KBM-7 (cell line): ENCODE measurements at places on chromosomes 16 and 17.

DNA sequence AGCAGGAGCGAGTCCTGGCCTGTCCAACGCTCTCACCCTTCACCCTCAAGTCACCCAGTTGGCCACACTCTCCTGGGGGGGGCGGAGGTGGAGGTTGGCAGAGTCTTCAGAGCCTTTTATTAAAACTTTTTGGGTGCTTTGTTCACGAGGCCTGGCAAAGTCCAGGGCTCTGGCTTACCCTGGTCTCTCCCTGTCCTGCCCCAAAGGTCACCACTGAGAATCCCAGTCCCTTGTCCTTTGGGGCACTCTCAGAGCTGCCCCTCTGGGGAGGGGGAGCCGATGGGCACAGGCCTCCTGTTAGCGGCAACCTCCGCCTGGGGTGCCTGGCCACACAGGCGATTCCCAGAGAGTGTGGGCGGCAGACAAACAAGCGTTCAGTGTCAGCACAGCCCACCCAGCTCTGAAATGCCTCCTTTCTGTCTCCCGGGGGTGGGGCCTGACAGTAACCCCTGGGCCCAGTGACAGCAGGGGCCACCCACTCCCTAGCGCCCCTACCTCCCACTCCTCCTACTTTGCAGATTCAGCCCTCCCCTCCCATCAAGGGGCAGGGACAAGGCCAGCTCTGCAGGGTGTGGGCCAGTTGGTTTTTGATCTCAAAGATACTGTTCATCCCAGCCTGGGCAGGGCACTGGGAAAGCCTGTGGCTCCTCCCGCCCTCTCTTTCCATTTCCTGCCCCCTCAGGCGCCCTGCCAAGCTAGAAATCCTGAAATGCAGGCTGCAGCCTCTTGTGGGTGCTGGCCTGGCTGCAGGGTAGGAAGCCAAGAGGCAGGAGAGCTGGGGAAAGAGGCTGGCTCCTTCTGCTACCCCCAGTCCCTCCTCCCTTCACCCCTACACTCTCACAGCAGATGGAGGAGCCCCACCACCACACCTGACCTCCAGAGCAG lies 36.6 kb upstream of the EMP2 start:
- DNase-seq = no peak

GRCh38 chr17:74759941-74760340 lies 11.5 kb downstream of the NHERF1 start:
- no peak for DNase-seq

DNA sequence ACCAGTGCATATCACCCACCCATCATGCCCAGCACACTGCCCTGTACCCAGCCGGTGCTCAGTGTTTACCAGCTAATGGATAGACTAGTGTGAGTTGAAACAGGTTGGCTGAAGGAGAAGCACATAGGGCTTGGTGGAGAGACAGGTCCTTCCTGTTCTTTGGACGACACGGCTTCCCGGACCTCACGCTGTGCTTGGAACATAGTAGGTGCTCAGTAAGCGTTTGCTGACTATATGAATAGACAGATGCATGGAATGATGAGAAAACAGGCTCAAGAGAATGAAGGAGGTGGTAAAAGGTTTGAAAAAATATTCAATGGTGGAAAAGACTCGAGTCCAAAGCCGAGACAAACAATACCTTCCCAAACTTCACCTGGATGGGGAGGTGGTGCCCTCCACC lies 6.8 kb upstream of the FADS6 start:
- no peak for DNase-seq

DNA sequence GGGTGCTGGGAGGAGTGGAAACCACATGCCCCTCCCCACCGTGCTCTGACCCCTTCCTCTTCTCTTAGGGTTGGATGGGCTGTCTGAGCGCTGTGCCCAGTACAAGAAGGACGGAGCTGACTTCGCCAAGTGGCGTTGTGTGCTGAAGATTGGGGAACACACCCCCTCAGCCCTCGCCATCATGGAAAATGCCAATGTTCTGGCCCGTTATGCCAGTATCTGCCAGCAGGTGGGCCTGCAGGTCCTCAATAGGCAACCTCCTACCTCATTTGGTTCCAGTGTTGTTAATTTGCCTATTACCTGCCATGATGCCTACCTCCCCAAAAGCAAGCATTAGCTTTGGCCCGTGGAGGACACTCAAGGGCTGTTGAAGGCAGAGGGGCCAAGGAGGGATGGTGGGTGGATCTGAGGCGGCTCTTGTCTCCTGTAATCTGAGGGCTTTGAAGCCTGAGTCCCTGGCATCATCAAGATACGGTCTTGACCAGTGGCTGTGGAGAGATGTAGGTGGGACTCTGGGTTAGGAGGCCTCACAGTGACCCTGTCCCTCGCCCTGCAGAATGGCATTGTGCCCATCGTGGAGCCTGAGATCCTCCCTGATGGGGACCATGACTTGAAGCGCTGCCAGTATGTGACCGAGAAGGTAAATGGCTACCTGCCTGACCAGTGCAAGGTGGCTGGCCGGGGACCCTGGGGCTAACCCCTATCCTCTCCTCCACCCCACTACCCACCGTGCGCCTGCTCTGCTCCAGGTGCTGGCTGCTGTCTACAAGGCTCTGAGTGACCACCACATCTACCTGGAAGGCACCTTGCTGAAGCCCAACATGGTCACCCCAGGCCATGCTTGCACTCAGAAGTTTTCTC lies 3.4 kb downstream of the ALDOA start:
- peak; percentile 57 for DNase-seq

DNA sequence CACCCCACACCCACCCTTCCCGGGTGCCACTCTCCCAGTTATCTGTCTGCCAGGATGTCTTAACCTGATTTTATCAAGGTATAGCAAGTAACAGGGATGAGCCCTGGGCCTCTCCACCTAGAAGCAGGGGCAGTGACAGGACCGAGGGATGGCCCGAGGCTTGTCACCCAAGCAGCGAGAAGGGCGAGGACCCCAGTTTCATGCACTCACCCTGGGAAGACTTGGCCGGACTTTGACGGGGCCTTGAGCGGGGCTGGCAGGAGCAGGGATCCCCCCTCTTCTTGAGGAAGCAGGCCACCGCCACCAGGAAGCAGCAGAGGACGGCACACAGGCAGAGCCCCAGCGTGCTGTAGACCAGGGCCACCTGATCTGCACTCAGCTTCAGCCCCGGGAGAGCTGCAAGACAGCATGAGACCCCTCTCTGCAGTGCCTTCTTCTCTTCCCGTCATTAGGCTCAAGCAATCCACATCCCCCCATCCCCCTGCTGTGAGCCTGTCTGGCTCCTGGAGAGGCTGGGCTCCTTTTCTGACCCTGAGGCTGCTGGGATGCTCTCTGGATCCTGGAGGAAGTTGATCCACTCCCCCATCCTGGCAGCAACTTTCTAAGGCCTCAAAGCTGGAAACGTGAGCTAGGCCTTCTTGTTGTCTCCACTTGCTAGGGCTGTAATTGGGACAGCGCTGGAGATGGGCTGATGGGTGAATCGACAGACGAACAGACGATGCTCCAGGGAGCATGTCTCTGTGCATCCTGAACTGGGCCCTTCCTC lies 31.6 kb downstream of the TNFRSF13B start:
- no peak for DNase-seq

DNA sequence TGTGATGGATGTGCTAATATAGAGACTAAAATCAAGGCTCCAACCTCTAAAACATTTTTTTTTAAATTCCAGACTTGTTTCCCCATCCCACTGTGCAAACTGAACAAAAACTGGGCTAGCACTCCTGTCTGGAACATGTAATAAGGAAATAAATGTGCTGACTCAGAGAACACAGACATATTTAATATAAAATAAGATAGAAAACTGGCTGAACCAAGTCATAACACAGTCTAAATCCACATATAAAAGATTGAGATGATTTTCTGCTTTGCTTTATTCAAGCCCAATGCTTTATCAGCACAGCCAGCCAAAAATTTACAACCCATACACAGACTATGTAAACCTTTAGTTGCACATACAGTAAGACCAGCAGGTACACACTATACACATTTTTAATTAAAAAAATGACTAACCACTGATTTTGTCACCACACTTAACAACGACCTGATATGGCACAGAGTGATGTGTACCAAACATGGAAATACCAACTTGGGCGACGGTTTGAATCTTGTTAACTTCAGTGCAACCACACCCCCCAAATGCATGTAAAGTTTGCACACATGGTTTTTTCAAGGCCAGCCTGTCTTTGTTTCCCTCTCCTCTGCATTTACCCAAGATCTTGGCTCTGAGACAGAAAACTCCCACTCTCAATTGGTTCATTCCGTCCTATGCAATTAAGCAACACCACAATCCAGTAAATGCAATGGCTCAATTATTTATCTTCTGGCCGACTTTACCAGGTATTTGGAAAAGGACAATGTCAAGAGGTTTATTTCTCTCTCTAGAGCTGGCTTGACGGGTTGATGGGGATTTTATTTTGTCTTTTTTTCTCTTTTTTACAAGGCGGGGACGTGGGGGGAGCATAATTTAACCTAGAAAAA lies 1.2 kb downstream of the STAT3 start:
- DNase-seq = peak; percentile 61

GRCh38 chr16:6189216-6189615 lies 1091.6 kb upstream of the EEF2KMT start:
- no peak for DNase-seq

DNA sequence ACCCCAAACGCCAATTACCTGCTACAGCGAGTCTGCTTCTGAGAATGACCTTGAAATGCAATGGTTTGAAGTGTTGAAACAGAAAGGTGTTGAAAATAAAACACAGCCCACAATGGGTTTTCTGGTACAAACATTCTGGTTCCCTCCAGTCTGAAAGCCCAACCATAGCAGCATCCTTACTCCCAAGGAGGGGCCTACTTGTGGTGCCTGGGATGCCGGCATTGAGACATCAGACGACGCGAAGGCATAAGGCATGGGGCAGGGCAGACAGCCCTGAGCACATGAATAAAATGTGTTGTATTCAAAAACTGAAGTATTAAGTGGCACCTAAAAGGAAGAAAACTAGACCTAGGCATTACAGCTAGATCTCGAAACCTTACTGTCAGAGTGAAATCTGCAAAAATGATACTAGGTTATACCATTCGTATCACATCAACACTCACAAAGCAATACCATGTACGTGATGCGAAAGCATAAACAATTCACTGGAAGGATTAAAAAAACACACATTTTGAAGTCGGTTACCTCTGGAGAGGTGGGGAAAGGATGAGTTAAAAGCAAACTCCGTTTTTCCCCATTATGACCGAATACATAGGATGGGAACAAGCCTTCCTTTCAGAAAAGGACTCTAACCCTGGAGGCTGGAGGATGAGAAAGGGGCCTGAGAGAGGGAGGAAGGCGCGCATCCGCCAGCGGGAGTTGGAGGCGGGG lies 702 bp downstream of the NUDT21 start:
- peak; percentile 18 for DNase-seq

- peak; percentile 6 for DNase-seq
Measured at GRCh38 chr17:18187821-18188761, 4.5 kb downstream of the ALKBH5 start.

GRCh38 chr17:79010304-79010646 lies 711 bp upstream of the CANT1 start:
- DNase-seq = no peak

DNA sequence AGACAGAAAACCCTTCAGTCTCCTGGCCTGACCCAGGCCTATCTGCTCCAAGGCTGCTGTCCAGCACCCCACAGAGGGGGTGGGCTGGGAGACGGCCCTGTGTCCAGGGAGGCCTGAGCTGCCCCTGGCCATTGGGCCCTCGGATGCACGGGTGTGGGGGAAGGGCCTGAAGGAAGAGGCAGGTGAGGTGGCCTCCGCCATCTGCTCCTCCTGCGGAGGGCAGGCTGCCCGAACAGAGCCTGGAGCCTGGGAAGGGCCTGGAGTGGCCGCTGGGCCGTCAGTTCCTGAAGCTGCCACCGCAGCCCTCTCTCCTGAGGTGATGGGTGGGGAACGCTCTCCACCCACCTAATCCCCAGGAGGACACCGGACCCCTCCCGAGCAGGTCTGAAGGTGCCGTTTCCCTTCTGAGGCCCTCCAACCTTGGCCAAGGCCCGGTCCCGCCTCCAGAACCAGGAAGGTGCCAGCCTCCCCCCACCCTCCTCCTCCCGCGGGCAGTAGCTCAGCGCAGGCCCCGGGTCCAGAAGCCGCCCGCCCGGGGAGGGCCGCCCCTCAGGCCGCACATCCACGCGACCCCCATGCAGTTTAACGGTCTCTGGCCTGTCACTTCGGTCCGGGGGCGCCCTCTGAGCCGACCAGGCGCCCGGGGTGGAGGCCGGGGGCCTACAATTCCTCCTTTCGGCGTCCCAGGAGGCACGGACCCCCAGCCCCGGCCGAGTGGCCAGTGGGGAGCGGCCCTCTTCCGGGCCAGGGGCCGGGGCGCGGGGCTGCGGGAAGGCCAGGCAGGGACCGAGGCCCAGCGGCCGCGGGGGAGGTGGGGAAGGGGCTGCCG lies 835 bp downstream of the FBXL16 start:
- no peak for DNase-seq

- DNase-seq = no peak
Measured at GRCh38 chr17:32490101-32490482, 3.3 kb downstream of the CDK5R1 start.
